NCI-H146 (cell line): ENCODE measurements at places on chromosomes 6 and 20.

- DNase-seq, result no peak
Measured at GRCh38 chr6:39911513-39912125, 22.6 kb downstream of the MOCS1 start.

DNA sequence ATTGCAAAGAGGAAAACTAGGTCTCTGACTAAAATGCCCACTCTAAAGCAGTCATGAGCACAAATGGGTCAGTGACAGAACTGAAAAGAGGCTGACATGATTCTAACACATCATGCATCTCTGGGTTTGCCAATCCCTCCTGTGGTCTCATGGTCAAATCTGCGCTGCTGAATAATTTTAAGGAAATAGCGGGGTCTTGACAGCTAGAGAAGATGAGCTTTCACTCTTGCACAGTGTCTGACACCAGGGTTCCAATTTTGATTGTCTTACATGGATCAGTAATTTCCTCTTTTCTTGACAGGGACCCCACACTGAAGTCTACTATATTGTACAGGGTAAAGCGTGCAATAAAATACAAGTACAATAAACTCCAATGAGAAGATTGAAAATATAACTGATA is 236.8 kb upstream of the CNR1 start:
- no peak for DNase-seq

DNA sequence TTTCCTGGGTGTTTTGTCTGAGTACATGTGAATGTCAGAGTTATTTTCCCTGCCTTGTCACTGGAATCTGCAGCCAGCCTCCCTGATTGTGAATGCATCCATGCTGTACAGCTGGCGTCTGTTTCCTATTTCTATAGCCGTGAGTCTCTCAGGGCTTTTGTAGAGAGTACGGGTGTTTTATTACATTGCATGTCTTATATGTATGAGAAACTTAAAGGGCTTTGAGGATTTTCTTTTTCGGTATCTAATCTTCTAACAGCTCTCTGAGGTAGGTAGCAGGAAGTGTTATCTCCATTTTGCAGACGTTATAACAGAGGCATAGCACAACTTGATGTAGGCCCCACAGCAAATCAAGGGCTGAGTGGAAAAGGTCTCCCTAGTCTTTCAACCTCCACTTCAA is 272.9 kb downstream of the PRL start:
- DNase-seq, result no peak

GRCh38 chr6:151026041-151026663 is 160.7 kb downstream of the MTHFD1L start:
- no peak for DNase-seq

DNA sequence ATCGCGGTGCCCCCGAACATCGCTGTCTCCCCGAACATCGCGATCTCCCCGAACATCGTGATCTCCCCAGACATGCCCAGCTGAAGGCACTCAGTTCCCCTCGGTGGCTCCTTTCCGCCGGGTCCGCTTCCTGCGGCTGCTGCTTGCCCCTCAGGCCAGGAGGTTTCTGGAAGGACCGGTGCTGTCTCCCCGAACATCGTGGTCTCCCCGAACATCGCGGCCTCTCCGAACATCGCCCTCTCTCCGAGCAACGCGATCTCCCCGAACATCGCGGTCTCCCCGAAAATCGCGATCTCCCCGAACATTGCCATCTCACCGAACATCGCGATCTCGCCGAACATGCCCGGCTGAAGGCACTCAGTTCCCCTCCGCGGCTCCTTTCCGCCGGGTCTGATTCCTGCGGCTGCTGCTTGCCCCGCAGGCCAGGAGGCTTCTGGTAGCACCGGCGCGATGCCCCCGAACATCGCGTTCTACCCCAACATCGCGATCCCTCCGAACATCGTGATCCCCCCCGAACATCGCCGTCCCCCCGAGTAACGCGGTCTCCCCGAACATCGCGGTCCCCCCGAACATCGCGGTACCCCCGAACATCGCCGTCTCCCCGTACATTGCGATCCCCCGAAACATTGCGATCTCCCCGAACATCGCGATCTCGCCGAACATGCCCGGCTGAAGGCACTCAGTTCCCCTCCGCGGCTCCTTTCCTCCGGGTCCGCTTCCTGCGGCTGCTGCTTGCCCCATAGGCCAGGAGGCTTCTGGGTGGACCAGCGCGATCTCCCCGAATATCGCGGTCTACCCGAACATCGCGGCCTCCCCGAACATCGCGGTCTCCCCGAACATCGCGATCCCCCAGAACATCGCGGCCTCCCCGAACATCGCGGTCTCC is 808 bp downstream of the ULBP1 start:
- no peak for DNase-seq

GRCh38 chr20:47993035-47993755 is 207.9 kb upstream of the SULF2 start:
- DNase-seq, result no peak
